NCI-H2081 (cell line): ENCODE measurements at places on chromosomes 16 and 17.

GRCh38 chr17:27590864-27591263, 40.1 kb upstream of the LGALS9 start:
- no peak for DNase-seq

DNA sequence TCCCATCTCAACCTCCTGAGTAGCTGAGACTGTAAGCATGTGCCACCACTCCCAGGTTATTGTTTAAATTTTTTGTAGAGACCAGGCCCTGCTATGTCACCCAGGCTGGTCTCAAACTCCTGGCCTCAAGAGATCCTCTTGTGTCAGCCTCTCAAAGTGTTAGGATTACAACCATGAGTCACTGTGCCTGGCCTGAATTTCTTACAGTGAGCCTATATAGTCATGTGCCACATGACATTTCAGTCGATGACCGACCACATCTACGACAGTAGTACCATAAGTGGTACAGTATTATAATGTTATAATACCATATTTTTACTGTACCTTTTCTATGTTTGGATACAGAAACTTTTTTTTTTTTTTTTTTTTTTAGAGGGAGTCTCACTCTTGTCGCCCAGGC, 195.3 kb downstream of the STX8 start:
- DNase-seq = no peak

DNA sequence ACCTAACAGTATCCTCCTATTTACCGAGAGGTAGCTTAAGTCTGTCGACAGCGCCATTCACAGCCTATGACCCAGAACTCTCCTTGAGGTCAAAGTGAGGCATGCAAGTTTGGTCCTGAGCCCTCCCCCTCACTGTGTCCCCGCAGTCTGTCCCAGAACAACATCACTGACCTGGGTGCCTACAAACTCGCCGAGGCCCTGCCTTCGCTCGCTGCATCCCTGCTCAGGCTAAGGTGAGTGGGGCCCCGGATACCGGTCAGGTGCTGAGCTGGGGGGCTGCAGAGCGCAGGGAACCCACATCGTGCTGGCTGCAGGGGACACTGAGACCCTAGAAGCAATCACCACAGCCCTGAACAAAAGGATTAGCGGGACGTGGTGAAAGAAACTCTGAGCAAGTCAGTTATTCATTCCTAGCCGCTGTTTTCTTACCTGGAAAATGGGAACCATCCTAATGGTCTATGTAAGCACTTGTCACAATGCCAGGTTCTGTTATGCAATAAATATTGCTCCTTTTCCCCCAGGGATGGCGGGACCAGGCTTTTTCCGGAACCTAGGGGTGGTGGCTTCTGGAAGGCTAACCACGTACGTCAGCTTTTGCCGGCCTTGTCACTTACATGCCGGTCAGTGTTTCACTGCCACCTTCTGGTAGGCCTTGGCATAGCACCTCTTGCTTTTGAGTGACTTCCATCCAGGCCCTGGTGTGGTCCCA, 23.8 kb downstream of the DEXI start:
- DNase-seq = peak; percentile 79

DNA sequence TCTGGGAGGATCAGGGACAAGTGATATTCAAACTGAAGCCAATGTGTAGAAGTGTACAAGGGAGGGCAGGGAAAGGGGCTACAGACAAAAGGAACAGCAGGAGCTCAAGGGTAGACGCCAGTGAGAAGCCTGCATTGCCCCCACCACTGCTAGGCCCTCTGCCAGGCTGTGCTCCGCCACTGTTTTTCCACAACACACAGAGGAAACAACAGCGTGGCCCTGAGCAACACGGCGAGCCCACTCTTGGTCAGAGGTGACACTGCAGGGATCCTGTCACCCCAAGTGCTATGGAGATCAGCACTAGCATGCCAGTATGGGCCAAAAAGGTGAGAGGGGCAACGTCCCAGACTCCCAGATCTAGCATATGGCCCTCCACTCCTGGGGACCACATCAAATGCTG, 23.4 kb downstream of the MYO18A start:
- DNase-seq = no peak

GRCh38 chr16:85092309-85092708, 20.0 kb downstream of the CIBAR2 start:
- DNase-seq = no peak

GRCh38 chr16:24130494-24131085, 125.5 kb upstream of the CACNG3 start:
- no peak for DNase-seq

GRCh38 chr17:29246628-29247027, at the start of gene CRYBA1:
Gene CRYBA1, plus strand, starts transcription at chr17:29246859. Its CDS starts 5 bp downstream, at chr17:29246864.
- no peak for DNase-seq

- no peak for DNase-seq
Measured at GRCh38 chr17:7774055-7774521, 56.5 kb downstream of the DNAH2 start.

DNA sequence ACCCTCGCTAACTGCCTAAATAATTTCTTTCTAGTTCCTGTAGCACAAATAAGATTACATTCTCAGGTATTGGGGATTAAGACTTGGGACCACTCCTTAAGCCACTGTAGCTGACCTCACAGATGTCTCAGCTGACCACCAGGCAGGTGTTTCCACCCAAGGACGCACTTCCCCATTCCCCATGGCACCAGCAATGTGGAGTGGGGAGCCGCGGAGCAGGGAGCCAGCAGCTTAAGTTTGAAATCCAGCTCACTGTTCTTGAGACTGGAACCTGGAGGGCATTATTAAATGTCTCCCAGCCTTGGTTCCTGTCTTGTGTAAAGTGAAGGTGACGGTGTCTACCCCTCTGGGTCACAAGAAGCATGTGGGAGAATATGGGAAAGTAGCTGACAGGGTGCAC, 249.4 kb upstream of the CACNG5 start:
- no peak for DNase-seq

DNA sequence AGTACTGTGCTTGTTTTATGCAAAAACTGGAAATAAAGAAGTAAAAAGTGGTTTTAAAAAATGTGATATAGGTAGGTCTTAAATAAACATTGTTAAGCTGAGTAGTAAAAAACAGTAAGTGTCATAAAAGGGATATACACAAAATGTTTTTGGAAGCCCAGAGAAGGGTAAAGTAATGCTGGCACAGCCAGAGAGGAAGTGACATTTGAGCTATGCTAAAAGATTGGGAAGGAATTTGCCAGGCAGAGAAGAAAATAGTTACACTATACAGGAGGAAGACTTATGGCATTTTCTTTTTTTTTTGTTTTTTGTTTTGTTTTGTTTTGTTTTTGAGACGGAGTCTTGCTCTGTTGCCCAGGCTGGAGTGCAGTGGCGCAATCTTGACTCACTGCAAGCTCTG, 40.8 kb upstream of the TAOK1 start:
- no peak for DNase-seq

DNA sequence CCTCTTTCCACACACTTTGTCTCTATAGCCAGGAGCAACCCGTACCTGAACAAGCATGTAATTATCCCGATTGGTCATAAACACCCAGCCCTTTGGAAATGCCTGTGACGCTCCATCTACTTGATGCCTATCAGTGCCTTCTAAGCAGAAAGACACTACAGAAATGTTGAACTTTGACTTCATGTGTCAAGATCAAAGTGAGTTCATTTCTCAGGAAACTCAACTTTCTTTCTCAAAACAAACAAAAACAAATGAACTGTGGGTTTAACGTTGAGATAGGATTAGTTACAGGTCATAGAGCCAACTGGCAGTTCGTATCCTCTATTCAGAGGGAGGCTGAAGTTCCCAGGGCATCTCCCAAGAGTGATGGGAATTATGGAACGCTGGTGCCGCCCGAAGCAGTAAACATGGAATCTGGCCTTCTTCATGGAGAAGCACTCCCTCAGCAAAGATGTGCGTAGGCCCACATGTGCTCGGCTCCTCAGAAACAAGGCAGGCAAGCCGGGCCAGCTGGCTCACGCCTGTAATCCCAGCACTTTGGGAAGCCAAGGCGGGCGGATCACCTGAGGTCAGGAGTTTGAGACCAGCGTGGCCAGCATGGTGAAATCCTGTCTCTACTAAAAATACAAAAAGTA, 9.5 kb downstream of the SLC6A4 start:
- no peak for DNase-seq

GRCh38 chr16:86467490-86467889, 42.8 kb upstream of the FOXF1 start:
- no peak for DNase-seq

DNA sequence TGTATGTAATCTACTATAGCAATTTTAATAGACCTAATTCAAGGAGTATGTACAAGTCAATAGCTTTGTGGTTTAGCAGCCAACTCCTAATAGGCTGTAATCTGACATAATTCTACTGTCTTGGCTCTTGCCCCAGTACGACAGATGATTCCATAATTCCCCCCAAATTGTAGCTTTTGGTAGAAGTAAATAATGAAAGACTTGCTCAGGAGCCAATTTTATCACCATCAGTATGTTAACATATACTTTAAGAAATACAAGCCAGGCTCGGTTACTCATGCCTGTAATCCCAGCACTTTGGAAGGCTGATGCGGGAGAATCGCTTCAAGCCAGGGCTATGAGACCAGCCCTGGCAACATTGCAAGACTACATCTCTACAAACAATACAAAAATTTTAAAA, 53.9 kb downstream of the AP2B1 start:
- peak; percentile 12 for DNase-seq
